ENCODE measurements at places on chromosomes 7 and 10.
A peak's percentile ranks its signal among the peaks of the same experiment; 100 is the strongest.

DNA sequence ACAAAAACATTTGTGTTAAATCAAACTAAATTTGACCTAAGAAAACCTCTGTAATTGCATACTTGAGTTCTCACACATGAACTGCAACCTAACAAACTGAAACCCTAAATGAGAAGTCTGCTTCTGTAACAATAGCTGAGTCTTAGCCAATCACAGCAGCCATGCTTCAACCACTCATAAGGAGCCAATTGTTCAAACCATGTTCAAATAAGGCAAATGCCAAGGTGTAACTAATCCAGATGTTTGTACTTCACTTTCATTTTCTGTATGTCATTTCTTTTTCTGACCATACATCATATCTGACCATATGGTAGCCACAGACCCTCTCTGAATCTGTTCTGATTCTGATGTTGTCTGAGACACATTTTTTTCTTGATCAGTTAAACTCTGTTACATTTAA is 47.5 kb upstream of the ANTXRL start:
- no peak for DNase-seq

- no peak for DNase-seq
Observed at GRCh38 chr10:32906595-32906994, 51.4 kb downstream of the ITGB1 start.

DNA sequence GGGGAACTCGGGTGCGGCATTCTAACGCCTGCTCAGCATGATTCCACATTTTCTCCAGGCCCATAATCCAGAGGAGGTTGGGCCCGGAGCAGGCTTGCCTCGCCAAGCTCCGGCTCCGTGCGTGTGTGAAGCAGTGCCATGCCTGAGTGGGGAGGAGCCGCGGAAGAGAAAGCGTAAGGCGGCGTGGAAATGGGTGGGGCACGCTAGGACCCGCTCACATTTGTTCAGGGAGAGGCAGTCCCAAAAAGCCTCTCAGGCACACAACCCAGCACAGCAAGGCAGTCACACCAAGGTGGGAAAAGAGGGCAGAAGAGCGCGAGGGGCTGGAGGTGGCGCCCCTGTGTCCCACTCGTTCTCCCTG is 695 bp upstream of the VDAC2 start:
- DNase-seq: peak; percentile 75

- no peak for DNase-seq
Observed at GRCh38 chr10:34667177-34667576, 147.9 kb downstream of the PARD3 start.

DNA sequence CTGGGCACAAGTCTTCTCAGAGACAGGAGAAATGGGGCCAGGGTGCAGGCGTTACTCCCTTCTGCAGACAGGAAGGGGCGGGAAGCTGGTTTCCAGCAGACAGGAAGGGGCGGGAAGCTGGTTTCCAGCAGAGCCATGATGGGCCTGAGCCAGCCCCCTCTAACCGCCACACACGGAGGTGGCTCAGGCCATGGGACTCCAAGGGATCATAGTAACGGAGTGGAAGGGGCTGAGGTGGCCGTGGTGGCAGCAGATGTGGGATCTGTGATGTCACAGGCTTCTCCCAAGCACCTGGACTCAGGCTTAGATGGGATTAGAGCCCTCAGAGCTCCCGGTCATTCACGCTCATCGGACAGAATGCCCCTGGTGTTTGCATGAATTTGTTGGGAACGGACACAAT is 177.8 kb downstream of the USP6NL start:
- no peak for DNase-seq

GRCh38 chr7:4626318-4626845 is 55.7 kb upstream of the FOXK1 start:
- DNase-seq: no peak

DNA sequence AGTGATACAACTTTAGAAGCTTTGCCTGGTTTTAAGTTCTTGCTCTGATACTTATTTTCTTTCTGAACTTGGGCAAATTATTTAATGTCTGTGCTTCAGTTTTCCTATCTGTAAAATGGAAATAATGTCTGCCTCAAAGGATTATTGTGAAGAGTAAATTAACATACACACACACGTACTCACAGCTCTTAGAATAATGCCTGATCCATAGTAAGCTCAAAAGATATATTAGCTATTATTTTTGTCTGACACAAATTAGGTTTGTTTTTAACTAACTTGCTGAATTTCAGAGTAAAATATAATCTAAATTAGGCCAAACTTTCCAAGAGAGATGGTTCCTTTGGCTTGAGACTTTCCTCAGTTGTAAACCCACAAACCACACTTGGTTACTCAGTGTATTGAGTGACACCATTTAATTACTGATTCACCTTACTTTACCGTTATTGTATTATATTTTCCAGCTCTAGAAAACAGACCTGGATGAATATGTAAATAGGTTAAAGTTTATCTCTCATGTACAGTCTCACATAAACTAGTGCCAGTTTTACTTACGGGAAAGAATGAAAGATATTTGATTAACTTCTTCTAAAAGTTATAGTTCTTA is 50.4 kb downstream of the VTI1A start:
- DNase-seq: no peak

DNA sequence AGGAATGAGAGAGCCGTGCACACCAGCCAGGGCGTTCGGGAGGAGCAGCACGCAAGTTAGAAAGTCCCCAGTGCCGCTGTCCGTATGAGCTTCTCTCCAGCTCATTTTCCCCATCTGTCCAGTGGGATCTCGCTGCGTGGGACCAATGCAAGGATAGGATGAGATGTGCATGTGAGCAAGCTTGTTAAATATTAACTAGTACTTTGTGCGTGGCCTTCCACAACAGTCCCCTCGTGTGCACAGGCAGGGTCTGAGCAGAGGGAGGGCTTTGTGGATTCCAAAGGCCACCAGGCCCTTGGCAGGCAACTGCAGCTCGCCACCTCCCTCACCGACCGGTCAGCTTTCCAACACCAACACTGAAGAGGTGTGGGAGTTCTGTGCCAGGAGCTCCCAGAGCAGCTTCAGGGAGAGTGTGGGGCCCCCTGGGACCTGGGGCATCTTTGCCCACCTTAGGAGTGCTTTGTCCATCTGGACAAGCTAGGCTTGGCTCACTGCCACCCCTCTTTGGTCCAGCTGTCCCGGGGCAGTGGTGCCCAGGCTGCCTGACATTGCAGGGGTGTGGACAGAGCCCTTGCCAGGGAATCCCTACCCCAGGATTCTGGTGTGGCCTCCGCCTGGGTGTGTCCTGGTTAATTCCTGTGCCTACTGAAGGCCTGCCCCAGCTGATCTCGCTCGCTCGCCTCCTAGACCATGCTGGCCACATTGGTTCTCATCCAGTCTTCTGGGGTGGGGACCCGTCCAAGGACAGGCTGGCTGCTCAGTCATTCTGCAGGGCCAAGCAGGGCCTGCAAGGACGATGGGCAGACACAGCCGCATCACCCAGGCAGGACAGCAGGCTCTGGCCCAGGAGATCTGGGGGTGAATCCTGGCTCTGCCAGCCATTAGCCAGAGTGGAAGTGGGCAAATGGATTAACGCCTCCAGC is 5.3 kb downstream of the FAM20C start:
- DNase-seq: no peak

- no peak for DNase-seq
Observed at GRCh38 chr7:51321961-51322515, 5.4 kb upstream of the COBL start.

DNA sequence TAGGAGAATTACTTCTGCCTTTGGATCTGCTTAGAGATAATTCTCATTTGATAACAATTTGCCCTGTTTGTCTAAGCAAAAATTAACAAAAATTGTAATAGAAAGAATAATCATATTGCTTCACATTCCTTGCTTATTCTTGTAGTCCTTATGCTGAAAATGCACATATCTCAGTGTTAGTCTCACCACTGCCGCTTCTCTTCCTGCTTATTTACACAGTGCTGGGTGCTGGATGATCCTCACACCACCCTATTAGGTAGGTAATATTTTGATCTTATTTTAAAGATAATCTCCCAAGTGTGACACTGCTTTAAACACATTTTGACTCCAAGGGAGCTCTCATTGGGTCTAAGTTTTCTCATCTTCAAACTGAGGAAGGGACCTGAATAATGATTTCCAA is 46.0 kb downstream of the ABCA13 start:
- DNase-seq: no peak

DNA sequence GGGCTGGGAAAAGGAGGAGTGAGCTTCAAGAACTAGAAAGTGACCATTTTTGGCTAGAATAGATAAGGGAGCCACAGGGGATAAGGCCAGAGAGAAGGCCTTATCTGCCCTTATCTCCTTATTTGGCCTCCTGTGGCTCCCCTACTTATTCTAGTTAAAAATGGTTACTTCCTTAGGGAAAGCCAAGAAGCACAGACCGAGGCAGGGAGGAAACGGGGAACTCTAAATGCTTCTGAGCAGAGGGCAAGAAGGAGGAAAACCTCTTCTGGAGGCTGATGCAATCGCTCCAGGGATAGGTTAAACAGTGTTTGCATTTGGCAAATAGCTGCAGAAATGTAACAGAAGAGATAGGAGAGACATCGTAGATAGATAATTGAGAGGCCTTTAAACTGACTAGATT is 18.6 kb downstream of the NRP1 start:
- DNase-seq: no peak

GRCh38 chr7:2521952-2522591 is 2.5 kb downstream of the LFNG start:
- no peak for DNase-seq

- DNase-seq: peak; percentile 31
Observed at GRCh38 chr10:22317076-22317370, 835 bp downstream of the COMMD3 start.

GRCh38 chr10:62071846-62072281 is 170.4 kb downstream of the ARID5B start:
- DNase-seq: no peak

- no peak for DNase-seq
Observed at GRCh38 chr10:78742730-78743615, 325.8 kb upstream of the ZMIZ1 start.

DNA sequence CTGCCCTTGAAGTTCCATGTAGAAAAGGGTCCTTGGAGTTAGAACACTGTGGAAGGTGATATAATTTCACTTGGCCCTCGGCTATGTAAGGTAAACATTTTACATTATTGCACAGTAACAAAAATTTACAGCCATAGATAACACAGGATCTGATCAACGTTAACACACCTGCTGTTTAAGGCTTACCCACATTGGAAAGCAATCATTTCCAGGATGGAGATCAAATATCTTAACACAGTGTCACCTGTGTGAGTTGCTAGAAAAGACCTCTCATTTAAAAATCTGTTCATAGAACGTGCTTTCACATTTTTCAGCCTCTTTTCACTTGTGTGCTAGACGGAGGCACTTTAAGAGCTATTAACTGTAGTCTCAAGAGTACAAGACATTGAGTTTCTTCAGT is 1.9 kb downstream of the TMEM229A start:
- DNase-seq: no peak

- no peak for DNase-seq
Observed at GRCh38 chr10:127908106-127908958, 1.4 kb downstream of the PTPRE start.

- DNase-seq: no peak
Observed at GRCh38 chr7:97639036-97639435, 92.8 kb upstream of the TAC1 start.

DNA sequence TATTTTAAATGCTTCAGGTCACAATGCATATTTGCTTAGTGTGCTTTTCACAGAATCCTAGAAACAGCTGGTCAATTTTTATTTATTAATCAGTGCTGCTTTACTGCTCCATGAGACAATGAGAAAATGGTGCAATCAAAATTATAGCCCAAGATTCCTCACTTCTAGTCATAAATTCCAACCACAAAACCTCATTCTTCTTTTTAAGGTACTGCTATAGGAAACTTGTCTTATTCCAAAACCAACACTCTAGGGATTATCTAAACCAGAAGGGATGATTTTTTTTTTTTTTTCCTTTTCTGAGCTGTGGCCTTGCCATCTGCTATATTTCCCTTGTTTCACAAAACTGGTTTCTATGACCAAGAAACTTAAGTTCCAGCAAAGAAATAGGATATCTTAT is 64.0 kb upstream of the SEMA3A start:
- DNase-seq: no peak

DNA sequence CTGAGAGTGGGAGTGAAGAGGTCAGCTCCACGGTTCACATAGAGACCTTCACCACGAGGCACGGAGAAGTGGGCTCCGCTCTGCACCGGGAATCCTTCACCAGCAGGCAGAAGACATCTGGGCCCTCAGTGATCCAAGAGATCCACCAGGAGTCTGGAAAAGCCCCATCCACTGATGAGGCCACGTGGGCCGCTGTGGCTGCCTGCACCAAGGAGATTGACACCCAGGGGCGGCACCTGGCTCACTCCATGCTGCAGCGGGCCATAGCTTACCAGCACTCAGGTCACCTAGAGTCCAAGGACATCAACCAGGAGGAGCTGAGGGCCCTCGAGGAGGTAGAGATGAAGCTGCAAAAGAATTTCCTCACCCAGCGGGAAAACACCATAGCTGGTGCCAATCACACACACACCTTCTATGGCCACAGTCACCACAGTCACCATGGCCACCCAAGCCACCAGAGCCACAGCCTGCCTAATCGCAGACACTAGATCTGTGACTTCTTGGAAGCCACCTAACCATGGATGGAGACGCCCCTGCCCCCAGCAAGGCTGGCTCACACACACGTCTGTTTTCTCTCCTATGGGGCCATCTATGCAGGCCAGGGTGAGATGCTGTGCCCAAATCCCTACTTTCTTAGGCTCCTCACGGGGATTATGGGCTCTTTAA is 694 bp downstream of the C10orf62 start:
- DNase-seq: no peak

- DNase-seq: no peak
Observed at GRCh38 chr10:6778992-6779701, 199.1 kb upstream of the PRKCQ start.

GRCh38 chr10:94423627-94424026 is 21.3 kb downstream of the TBC1D12 start:
- no peak for DNase-seq

DNA sequence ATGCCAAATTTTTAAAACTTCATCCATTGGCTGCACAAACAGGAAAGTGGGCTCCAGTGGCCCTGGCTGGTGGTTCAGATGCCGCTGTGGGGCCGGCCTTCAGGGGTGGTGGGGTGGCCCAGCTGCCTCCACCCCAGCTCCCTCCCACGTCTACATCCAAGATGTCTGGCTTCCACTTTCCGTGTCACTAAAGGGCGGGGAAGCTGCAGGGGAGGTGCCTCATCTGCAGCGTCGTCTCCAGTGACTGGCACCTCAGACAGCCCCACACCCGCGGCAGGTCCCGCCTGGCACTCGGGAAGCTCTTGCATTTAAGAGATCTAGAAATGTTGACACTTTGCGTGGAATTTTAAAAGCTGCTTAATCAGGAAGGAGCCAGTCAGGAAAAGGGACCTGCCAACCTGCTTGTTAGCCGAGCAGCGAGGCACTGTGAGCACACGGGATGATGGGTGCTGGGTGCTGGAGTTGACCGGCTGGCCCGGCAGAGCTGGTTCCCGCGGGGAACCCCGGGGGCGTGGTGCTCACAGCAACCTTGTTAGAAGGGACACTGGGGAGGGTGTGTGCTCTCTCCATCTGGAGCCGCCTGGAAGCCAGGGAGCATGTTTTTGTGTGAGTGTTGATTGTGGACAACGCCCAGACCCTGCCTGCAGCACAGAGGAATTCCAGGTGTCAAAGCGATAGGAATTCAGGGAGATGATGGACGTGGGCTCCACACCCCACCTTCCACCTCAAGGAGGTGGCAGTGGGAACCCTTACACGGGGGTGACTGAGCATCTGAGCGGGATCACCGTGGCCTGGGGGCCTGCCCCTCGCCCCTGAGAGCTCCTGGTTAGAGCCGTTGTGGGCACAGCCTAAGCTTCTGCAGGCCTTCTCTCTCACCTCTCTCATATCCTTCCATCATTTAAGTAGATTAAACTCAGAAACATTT is 320.5 kb downstream of the PTPRN2 start:
- DNase-seq: no peak
